Spleen (tissue), 13 donors: ENCODE measurements at places on chromosomes 11 and 22. TPM values are rescaled to one million over a fixed set of nuclear protein-coding genes. Genes with fewer than 3 reads are reported as not detected.

Gene RAB36
- 1.0 TPM for polyA plus RNA-seq

Gene LGR4
- polyA plus RNA-seq: 1.5 TPM

Gene OR2D3
- polyA plus RNA-seq: not detected

Gene TEX12
- polyA plus RNA-seq: 0.18 TPM

Gene OR4X1
- not detected for polyA plus RNA-seq

Gene SYCE3
- polyA plus RNA-seq: 0.50 TPM

Gene OR52N4
- polyA plus RNA-seq: 0.99 TPM

Gene CRYBA4
- polyA plus RNA-seq: 0.22 TPM

Gene H19
- 101 TPM for polyA plus RNA-seq

Gene OR8A1
- not detected for polyA plus RNA-seq

- DNase-seq: no peak
These were observed 37.7 kb upstream of the APOBEC3A start for GRCh38 chr22:38919631-38920190.

DNA sequence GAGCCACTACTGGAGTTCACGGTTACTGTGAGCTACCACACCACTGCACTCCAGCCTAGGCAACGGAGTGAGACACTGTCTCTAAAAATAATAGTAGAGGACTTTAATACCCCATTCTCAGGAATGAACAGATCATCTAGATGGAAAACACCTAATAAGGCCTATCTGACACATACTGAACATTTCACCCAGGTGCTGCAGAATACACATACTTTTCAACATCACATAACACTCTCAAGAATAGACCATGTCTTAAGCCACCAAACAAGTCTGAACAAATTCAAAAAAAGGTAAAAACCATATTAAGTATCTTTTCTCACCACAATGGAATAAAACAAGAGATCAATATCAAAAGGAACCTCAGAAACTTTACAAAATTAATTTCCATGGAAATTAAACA lies 37.9 kb downstream of the DDIAS start:
- no peak for DNase-seq

DNA sequence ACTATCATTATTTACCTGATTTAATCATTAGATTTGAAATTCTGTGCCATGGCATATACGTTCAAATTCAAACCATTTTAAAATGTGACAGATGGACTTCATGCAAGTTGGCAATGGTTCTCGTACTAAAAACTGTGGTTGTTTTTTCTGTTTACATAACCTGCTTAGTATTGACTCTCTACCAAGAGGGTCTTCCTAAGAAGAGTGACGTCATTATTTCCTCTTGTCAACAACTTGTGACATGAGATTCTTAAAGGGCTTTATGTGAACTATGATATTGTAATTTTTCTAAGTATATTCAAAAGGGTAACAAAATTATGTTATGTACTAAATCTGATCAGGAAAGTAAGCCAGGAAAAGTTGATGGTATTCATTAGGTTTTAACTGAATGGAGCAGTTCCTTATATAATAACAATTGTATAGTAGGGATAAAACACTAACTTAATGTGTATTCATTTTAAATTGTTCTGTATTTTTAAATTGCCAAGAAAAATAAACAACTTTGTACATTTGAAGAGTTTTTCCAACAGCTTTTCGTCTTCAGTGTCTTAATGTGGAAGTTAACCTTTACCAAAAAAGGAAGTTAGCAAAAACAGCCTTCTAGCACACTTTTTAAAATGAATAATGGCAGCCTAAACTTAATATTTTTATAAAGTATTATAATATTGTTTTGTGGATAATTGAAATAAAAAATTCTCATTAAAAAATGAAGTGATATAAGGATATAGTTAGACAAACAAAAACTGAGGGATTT lies 87.0 kb downstream of the GRK3 start:
- no peak for DNase-seq

DNA sequence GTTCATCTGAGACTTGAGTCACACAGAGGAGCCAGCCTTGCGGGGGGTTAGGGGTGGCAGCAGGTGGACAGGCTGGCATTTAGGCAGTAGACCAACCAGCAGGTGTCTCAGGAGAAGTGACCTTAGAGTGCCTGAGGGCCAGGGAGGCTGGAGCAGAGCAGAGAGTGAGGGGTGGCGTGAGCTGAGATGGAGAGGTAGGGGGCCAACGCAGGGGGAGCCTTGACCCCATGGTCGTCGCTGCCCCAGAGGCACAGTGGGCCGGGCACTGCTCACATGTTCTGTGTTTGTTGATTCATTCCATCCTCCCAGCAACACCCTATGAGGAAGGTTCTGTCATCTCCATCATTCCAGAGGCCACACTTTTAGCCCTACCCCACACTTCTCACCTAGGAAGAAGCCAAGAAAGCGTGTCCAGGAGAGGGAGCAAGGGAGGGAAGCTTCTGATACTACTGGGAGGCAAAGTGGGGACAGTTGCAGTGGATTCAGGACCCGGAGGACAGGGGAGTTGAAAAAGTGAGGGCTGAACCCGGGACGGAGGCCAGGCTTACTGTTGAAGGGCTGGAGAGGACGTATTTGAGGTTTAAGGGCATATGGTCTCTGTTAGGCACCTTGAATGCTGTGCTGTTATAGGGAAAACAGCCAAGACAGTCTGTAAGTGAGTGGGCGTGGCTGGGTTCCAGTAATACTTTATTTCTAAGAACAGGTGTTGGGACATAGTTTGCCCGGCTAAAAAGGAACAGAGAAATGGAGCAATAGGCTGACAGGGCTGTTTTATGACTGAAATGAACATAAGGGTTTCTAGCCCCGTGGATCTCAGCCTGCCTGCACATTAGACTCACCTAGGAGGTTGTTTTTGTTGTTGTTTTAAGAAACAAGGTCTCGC lies 7.3 kb downstream of the SART1 start:
- no peak for DNase-seq

GRCh38 chr22:46538814-46539160 lies 1.4 kb upstream of the CELSR1 start:
- no peak for DNase-seq

- peak; percentile 71 for DNase-seq
These were observed 13.4 kb downstream of the RAB36 start for GRCh38 chr22:23158516-23159290.

GRCh38 chr22:26610072-26610958 lies 7.5 kb downstream of the CRYBB1 start:
- peak; percentile 74 for DNase-seq

- DNase-seq: no peak
These were observed 231.3 kb downstream of the BUD13 start for GRCh38 chr11:116541460-116541859.

- no peak for DNase-seq
These were observed 138.7 kb upstream of the ZC3H12C start for GRCh38 chr11:109954534-109954933.

- no peak for DNase-seq
These were observed 6.6 kb downstream of the TREH start for GRCh38 chr11:118672846-118673245.

- DNase-seq: no peak
These were observed 8.4 kb upstream of the ST14 start for GRCh38 chr11:130151196-130151595.

- DNase-seq: no peak
These were observed 435.4 kb downstream of the TMEM135 start for GRCh38 chr11:87473174-87473573.

DNA sequence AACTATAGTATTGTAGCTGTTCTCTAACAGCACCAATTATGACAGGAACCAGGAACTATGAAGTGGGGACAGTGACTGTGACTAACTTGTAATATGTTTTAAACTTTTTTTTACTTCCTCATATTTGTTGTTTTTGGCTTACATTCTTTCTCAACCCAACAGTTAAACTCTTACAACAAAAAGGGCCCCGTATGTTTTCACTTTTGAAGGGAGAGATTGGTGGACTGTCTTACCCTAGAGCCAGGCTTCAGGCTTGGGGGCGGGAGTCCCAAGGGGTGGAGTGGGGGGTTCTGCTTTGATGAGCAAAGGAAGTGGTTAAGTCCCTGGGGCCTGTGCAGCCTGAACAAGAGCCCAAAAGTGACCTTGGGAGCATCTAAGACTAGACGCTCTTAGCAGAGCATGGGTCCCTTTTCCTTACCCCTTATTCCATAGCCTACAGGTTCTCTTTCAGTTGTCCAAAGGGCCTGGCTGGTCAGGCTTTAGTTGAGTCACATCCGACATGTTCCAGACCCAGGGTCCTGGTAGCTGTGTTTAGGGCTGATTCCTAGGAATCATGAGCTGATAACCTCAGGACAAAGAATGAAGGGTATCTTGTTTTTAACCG lies 38.8 kb downstream of the STIM1 start:
- peak; percentile 92 for DNase-seq

- no peak for DNase-seq
These were observed 104.3 kb downstream of the GGTLC2 start for GRCh38 chr22:22748756-22749155.

GRCh38 chr11:96127596-96127959 lies 203.7 kb upstream of the MTMR2 start:
- no peak for DNase-seq

- no peak for DNase-seq
These were observed 166.4 kb downstream of the CASP12 start for GRCh38 chr11:104731890-104732289.

DNA sequence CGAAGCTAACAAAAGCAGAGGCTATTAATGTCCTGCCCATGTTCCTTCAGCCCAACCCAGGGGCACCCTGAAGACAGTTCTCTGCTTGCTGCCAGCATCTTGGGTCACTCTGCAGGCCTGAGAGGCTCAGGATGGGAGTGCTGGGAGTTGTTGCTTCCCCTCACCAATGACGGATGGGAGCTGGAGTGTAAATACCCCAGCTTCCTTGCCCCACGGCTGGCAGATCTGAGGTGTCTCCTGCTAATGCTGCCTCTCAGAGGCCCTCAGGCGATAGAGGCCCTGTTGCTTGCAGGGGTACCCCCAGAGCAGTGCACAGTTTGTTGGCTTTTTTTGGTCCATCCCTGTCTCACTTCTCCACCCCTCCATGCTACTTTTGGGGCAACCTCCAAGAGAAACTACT lies 32.9 kb downstream of the IFT27 start:
- no peak for DNase-seq

DNA sequence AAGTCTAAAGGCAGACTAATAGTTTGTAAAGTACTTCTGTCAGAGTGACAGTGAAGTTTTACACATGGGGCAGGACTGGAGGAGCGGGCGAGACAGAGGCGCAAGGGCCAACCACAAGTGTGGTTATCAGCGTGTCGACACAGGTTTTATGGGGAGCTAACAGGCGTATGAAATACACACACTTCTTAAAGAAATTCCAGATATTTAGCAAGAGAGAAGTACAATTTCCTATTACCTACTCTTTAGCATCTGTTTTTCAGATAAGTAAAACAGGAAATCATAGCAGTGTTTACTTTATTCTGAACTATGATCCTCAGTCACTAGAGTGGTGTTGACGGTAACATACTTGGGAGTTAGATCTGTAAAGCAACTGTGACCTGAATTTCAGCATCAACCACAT lies 22.5 kb downstream of the VSIG10L2 start:
- DNase-seq: no peak

- no peak for DNase-seq
These were observed 148.4 kb downstream of the ME3 start for GRCh38 chr11:86523738-86524619.

- no peak for DNase-seq
These were observed 163.1 kb downstream of the LARGE1 start for GRCh38 chr22:33757041-33757801.
